ENCODE measurements at places on chromosomes 5 and 9.

GRCh38 chr5:180494510-180495181 is 467 bp downstream of the CNOT6 start:
- DNase-seq = peak; percentile 45

- DNase-seq = no peak
Observed at GRCh38 chr9:3708751-3709150, 182.9 kb upstream of the RFX3 start.

GRCh38 chr9:124562328-124562727 is 55.1 kb upstream of the NR5A1 start:
- DNase-seq = no peak

- no peak for DNase-seq
Observed at GRCh38 chr9:95611354-95611753, 94.6 kb upstream of the PTCH1 start.

DNA sequence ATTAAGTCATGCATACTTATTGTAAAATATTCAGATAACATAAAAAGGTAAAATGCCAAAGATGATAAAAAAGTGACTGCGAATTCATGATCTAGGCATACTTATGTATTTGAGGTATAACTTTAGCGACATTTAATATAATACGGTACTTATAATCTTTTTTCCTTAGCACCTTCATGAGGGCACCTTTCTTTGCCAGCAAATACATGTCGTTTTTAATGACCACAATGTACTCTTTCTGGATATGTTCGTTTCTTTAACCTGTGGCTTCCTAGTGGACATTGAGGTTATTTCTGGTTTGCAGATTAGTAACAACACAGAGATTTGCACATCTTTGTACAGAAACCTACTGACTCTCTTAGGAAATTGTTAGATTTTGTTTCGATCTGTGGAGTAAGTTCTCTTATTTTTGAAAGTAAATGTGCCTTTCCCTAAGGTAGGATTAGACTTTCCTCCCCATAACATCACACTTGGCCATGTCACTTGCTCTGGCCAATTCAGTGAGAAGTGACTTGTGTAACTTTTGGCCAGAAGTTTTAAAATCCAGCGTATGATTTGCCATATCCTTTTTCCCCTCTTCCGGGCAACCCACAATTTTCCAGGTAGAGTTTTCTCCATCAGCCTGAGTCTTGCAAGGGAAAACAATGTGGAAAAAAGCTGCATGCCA is 24.4 kb downstream of the ANKRD33B start:
- no peak for DNase-seq

DNA sequence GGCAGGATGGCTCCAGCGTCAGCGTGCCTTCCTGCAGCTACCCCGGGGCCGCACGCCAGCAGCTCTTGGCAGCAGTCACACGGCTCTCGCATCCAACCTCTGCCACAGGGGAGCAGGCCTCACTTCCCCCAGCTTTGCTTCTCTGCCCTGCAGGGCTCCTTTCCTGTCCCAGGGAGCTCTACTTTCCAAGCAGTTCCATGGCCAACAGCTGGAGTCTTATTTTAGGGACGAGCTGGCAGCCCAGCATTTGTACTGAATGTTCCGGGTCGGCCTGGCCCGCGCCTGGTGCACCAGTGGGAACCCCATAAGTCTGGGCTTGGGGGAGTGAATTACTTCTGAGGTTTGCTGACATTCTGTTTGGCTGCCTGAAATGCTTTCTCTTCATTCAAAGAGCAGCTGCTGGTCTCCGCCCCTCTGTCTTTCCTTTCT is 34.6 kb downstream of the GADD45G start:
- no peak for DNase-seq

DNA sequence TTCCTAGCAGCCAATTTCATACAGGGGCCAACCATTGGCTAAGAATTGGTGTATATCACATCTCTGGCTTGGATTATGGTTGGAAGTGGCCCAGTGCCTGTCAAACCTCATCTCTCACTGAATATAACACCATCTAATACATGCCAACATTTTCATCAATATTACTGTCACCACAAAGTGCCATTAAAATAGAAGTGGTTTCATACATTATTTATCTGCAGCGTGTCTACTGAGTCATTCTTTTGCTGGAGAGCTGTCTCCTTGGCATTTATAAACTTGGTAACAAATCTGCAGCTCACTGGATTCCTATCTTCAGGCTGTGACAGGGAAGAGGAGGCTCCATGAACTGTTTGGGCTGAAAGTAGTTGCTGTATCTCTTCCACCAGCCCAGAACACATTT is 70.9 kb downstream of the PTTG1 start:
- DNase-seq = no peak

- no peak for DNase-seq
Observed at GRCh38 chr5:149401051-149401450, 22.0 kb upstream of the IL17B start.

DNA sequence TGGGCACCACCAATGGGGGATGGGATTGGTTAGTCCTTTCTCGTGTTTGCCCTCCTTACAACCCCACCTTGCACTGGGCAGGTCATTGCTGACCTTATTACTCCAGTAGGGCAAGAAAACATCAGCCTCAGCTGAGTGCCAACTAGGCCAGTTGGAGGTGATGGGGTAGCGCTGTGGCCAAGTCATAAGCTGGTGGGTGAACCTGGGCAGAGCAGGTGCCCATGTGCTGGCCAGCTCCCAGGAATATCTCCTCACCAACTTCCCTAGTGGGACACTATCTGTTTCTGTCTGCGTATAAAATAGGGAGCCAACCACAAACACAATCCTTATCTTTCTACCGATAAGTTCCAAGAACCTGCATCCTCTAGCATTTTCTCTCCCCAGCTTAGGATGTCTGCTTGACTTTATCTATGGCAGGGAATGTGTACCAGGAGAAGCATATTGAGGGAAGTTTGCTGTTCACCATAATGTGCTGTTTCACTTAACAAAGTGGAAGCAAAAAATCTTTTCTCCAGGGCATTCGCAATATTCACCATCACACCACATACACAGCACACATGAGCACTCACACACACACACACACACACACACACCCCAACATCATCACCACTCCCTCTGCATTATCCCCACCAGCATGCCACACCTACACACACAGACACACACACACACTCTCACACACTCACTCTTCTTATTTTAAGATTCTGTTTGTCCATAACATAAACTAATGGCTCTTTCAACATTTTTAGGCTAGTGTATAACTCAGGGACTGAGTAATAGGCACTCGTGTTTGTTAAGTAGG is 390.0 kb downstream of the ENC1 start:
- DNase-seq = no peak

DNA sequence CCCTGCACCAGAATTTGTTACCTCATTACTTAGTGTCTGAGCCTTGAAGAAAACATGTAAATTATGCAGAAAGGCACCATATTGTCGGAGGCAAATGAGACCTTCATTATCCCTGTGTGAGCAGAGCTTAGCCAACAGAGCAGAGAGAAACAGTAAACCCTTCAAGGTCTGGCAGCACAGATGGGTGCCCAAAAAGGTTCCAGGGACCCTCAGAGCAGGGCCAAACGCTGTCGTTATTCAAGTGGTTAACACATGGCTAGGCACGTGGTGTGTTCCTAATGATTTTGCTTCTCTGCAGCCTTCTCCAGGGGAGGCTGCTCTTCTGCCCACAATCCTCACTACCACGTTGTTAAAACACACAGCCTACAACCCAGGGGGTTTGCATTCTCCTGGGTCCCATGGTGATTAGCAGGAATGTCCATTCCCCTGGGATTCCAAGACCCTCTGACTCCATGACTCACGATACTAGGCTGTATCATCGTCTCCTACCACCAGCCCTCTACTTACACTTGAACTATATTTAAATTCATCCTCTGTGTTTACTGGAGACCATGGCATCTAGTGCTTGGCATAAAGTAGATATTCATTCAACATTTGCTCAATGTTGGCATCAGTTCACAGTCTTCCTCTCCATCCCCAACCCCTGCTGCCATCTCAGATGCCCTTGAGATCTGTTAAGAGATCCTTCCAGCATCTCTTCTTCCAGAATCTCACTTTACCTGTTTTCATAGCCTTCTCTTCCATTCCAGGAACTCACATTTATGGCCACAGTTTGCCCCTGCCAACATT is 174.5 kb upstream of the RAD23B start:
- DNase-seq = no peak

GRCh38 chr5:101942321-101942882 is 353.7 kb downstream of the SLCO4C1 start:
- peak; percentile 61 for DNase-seq

GRCh38 chr5:147310059-147310704 is 75.4 kb downstream of the STK32A start:
- DNase-seq = peak; percentile 28

GRCh38 chr9:98314381-98315066 is 59.1 kb upstream of the TBC1D2 start:
- no peak for DNase-seq

Data from bone marrow (tissue), 2 donors.